ENCODE measurements at places on chromosomes 4 and X.

DNA sequence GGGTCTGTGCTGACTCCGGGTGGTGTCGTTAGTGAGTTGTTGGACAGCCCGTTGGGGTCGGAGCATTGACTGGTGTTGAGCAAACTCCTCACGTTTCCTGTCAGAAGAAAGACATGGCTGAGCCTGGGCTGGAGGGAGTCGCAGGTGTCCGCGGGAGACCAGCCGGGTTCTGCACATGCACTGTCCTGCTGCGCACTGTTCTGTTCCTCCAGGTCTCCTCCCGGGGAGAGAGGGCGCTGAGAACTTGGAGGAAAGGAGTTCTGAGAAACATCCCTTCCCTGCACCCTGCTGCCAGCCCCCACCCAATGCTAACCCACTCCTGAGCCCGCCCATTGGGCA, 1.1 kb downstream of the ZNF141 start:
- no peak for DNase-seq

DNA sequence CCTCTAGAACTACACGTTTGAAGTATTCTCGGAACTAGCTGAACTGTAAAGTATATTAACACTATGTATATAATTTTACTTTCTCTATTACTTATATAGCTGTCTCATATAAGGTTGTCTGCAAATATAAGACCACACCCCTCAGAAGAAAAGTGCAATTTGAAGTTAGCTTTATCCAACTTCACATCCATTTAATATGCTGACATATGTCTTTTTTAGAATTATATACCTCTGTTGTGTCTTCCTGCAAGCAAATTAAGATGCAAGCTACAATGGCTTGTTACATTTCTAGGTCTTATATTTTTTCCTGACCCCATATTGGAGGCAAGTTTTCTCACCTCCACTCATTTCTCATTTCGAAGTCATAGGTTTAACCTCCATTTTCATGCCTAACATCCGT, 349.0 kb upstream of the AGA start:
- DNase-seq: no peak

DNA sequence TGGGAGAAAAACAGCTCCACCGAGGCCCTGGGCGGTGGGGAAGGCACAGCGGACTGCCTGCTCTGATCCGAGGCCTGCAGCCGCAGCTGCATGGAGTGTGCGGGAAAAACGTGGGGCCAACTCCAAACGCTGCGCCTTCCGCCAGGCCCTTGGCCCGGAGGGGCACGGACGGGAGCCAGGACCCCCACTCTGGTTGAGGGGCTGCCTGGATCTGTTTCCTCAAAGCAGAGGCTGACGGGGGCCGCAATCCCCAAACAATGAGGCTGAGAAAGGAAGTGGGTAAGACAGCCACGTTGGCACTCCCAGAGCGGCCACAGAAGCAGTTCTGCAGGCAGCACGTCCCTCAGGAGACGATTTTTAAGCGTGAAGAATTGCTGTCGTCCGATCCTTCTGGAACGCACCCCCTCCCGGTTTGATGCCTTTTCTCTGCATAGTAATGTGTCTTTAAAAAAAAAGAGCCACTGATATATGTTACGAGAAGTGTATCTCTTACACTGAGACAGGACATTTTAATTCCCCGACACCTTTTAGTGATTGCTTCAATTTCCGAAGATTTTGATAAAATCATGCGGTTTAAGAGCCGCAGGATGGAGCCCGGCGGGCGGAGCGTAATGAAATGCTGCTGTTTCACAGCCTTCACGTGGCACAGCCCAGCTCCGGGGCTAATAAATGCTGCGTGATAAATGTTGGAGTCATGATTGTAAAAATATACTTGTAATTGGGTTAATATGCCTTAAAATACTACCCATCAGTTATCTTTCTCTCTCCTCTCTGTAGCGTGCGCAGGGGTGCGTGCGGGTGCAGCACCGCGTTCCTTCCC, 85.7 kb downstream of the FAM53A start:
- no peak for DNase-seq

DNA sequence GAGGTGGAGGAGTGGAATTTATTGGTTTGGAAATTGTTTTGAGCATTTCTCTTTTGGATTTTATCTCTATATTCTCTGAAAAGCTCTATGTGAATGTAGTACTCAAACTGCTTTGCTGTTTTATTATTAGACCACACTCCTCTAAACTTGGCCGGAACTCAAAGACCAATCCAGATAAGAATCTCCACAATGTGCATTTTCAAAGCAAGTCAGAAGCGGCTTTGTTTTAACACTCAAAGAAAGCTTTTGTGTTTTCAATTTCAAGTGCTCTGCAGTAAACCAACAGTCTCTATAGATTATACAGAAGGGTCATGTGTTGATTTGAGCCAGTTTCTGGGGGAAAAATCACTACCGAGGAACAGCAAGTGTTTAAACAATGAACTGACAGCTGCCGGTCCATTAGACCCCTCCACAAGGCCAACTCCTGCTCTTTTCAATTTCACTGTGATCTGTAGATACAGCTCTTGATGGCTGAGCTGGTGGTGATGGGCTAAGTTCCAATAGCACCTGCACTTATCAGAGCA, 79.4 kb downstream of the FTHL17 start:
- no peak for DNase-seq

DNA sequence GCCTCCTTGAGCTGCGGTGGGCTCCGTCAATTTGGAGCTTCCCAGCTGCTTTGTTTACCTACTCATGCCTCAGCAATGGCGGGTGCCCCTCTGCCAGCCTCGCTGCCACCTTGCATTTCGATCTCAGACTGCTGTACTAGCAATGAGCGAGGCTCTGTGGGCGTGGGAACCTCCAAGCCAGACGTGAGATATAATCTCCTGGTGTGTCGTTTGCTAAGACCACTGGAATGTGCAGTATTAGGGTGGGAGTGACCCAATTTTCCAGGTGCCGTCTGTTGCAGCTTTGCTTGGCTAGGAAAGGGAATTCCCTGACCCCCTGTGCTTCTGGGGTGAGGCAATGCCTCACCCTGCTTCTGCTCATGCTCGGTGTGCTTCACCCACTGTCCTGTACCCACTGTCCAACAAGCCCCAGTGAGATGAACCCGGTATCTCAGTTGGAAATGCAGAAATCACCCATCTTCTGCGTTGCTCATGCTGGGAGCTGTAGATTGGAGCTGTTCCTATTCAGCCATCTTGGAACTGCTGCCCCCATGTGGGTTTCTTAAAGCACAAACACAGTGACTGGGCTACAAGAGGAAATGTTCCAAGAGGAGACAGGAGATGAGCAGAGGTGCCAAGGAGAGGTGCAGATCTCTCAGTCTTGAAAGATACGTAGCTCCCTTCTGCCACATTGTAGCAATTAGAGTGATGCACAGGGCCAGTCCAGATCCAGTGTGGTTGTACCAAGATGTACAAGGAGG, 193.0 kb upstream of the IGFBP7 start:
- no peak for DNase-seq

- DNase-seq: no peak
These were observed 216.4 kb upstream of the RASGEF1B start for GRCh38 chr4:81688085-81688484.

DNA sequence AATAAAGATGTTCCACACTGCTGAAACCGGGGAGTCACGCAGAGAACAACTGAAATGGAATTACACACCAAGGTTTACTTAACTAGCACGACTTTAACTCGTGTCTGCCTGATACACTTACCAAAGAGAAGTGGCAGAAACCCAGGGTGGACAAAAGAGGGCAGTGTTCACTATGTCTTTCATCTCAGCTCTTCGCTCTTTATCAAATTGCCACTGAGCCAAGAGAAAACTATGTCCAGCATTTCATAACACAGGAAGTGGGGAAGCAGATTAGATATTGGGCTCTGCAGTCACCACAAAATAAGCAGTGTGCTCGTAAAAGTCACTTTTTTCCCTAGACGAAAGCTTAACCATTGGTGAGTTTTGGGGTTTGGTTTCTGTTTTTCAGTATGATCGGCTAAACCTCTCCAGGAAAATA, 155.7 kb downstream of the CHIC2 start:
- peak; percentile 92 for DNase-seq

- no peak for DNase-seq
These were observed 644.1 kb upstream of the AGA start for GRCh38 chr4:178086320-178086719.

GRCh38 chr4:29405116-29405515, 1315.1 kb upstream of the PCDH7 start:
- DNase-seq: no peak

DNA sequence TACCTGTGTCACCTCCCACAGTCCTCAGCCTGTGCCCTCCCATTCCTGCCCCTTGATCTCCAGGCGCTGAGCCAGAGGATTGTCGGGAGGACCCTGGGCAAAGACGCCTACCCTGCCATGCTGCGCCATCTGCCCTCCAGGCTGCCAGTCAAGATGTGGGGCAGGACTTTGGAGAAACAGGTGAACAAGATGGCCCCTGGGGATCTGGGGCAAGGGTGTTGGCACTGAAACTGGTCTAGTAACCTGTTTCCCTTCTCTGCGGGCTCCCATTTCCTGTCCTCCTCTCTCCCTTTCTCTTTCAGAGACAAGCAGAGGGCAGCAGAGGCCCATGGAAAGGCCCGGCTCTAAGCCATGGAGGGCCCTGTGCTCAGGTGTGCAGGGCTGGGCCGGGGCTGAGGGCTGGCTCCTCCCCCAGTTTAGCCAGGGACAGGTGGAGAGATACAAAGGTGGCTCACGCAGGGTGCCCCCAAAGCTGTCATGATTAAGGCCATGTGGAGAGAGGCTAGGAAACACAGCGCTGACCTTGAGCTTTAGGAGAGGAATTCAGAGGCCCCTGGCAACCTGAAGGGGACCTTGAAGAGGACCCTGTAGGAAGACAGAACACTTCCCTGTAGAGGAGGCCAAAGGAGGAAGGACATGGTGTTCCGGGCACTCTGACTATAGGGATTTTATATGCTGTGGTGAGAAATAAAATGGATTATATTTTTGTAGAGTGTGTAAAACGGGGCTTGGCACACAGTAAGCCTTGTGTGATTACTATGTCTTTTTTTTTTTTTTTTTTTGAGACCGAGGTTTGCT, at the start of gene GLOD5:
GLOD5 (plus strand) TSS at position 74 of the 798 bp plus-strand sequence; CDS start at position 118, 44 bp downstream.
- no peak for DNase-seq

DNA sequence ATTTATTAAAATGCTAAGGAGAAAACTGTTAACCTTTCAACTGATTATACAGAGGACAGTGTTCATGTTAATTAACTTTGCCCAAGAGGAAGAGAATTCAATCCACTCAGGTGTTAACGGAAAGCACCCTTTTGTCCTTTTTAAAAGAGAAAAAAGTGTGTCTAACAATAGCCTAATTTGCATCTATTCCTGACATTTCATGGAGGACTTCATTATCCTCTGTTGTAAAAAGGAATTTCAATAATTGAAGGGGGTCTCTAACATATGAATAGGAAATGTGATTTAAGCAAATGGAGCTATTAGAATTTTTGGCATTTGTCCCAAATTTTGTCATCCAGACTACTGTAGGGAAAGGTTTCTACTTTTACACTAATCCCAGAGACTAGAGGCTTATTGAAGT, 44.6 kb upstream of the GC start:
- DNase-seq: no peak

DNA sequence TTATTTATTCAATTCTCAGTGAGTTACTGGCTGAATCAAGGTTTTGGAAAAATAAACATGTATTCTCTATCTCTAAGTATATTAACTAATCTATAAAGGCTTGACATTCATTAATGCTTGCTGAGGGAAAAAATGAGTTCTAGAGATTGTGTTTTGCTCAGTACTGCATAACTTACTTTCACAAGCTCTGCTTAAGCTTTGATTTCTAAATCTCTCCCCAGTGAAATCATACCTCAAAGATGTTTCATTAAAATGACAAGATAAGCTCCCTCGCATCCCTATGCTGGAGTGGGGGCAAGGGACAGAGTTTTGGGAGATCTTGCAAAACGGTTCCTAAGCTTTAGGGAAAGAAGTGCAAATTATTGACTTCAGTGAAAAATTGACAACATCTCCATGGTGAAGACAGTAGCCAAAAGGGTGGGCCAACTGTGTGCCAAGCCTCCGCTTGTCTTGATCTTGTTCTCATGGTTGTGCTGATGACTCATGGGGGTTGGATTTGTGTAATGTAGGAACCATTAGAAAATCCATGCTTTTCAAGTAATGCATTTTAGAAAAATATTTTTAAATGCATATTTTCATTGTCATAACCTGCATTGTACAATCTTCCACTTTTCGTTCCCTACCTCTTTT, 521.4 kb downstream of the RPA4 start:
- DNase-seq: no peak

DNA sequence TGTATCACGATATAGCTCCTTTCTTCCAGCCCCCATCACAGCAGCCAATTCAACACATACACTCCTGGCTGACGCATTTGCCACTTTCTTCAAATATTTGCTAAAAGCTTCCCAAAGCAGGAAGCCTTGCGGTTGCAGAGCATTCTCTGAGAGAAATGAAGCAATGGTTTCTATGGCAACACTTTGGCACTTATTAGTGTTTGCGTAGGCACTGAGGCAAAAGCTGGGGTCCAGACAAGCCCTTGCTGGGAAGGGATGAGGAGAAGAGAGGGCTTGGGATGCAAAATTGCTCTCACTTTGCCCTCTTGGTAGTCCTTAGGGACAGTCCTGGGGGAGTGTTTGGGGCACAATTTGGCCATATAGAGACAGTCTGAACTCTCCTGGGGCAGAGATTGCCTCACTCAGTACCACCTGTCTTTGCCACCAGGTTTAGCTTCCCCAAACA, 55.0 kb upstream of the PAK3 start:
- DNase-seq: no peak

DNA sequence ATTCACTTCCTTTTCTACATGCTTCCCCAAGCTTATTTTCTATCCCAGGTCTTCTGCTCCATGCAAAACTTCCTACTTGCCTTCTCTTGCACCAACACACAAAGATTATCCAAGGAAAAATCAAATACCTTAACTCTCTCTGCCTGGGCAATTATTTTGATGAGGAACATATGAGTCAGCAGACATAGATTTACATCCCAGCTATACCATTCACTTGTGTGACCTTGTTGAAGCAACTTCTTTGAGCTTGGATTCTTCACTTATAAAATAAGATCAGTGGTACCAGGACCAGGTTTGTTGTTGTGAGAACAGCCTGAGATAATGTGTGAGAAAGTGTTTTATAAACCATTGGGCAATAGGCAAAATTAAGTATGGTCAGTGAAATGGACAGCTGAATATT, 39.1 kb upstream of the TMEM192 start:
- DNase-seq: no peak

DNA sequence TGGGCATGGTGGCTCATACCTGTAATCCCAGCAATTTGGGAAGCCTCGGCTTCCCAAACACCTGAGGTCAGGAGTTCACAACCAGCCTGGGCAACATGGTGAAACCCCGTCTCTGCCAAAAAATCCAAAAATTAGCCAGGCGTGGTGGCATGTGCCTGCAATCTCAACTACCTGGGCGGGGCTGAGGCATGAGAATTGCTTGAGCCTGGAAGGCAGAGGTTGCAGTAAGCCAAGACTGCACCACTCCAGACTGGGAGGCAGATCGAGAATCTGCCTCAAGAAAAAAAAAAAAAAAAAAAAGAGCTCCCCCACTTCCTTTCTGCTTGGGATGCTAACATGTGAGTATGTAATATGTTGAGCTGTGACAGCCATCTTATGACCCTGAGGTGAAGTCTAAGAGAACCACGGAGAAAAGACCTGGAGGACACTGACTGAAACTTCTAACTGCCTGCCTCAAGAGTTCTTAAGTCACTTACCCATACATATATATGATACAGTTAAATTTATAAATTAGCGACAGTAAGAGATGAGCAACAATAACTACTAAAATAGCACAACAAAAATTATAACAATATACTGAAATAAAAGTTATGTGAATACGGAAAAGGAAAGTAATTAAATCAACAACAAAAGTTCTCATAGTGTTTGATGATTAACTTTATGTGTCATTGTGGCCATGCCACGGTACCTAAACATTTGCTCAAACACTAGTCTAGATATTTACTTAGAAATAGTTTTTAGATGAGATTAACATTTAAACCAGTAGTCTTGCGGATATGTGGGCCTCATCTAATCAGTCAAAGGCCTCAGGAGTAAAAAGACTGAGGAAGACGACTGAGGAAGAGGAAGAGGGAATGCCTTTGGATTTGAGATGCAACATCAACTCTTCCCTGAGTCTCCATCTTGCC, 178.3 kb downstream of the OPHN1 start:
- no peak for DNase-seq

All from kidney capillary endothelial cell (primary cell).